ENCODE measurements at places on chromosomes 6 and 20.

DNA sequence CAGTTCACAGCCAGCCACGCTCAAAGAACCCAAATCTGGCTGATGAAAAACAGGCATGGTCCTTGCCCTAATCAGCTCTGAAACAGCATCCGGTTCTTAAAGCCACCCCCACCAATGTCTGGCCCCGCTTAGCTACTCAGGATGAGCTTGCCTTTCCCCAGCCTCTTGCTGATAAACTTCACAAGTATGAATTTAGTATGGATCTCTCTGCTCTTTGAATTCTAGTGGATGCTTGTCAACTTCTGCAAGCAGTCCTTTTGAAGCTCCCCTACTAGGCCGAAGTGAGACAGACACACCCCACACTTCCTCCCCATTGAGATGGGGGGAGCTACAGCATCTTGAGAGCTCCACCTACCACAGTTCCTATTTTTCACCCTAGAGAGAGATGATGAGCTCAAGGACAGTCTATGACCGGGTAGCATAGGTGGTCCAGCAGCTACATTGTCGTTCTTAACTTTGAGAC is 36.7 kb downstream of the EBF4 start:
- DNase-seq: no peak

- DNase-seq: no peak
Measured at GRCh38 chr6:63307581-63308246, 12.1 kb downstream of the LGSN start.

- DNase-seq: no peak
Measured at GRCh38 chr6:35729722-35730121, 7.1 kb upstream of the ARMC12 start.

DNA sequence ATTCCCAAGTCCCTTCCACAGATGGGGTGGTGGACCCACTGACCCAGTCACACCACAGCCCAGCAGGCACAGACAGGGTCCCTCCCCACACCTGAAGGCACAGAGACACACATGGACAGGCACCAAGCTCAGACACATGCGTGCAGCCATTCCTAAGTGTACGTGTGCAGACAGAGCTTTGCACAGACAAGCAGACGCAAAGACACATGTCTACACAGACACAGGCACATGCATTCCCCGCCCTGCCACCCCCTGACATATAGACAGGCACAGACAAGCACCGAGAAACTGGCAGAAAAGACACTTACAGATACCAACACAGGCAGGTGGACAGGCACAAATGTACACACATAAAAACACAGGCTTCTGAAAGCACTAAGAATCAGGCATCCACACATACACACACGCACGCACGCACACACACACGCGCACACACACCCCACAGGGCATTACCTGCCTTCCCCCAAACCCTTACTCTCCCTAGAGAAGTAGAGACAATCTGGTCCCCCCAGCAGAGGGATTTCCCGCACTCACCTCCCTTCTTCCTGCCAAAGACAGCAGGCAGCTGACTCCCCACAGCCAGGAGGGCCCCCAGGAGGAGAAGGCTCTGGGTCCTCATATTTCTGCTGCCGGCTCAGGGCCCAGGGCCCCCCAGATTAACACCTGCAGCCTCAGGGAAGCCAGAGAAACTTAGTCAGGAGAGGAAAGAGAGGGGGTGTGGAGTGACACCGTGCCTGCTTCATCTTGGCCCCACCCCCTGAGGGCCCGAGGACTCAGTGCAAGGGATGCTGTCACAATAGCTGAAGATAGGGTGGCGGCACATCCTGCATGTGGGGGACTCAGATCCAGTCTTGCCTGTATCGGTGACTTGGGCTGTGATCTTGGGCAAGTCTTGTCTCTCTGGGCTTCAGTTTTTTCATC is at the start of gene WFDC5:
Gene WFDC5 (minus strand): TSS at position 710 of the 921 bp plus-strand sequence. CDS start 91 bp downstream, at position 619.
- DNase-seq: no peak

GRCh38 chr6:139764498-139764986 is 390.1 kb upstream of the CITED2 start:
- no peak for DNase-seq

DNA sequence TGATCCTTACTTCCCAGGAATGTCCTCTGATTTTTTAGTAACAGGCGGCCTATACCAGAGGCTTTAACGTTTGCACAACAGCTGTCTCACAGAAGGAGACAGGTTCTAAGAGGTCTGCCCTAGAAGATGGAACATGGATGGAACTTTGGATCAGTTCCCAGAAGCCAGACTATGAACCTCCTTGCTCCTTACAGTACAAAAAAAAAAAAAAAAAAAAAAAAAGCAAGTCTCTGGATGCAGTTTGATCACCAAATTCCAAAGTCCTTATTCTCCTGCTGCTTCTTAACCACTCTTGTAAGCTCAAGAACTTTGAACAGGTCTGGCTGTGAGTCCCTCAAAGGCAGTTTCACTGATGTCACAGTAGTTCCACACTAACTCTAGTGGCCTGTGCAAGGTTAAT is 2.0 kb upstream of the TRMT11 start:
- DNase-seq: no peak

- no peak for DNase-seq
Measured at GRCh38 chr6:151081656-151082055, 158.1 kb upstream of the AKAP12 start.

GRCh38 chr6:138162111-138162954 is 594 bp downstream of the ARFGEF3 start:
- no peak for DNase-seq

DNA sequence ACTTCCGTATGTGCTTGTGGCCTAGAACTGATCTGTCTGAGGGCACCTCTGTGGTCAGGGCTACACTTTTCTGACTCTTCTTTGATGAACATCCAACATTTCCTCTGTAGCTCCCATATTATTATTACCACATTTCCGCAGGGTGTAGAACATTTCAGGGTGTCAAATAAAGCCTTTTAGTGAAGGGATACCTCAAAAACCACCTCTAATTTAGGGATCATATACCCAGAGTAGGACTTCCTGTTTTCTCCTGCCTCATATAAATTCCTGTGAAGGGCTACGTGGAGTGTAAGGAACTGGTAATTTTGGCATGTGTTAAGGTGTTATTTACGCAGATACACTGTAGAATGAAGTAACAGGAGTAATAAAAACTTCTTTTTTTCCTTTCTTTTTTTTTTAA is 5.5 kb upstream of the MUC22 start:
- no peak for DNase-seq

GRCh38 chr6:111850295-111850937 is 22.8 kb downstream of the FYN start:
- no peak for DNase-seq

DNA sequence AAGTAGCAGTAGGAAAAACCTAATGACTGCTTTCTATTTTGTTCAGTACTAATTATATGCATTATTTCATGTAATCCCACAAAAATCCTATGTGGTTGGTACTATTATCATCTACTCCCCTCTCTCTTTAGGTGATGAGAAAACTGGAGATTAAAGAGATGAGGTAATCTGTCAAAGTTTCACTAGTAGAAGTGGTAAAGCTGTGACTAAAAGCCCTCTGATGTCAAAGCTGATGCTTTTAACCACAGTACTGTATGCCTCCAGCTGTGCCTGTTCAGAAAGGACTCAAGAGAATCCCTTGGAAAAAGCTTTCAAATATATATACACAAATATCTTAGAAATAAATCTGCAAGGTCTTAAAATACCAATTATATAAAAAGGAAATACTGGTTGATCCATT is 38.0 kb downstream of the PHIP start:
- no peak for DNase-seq

- DNase-seq: no peak
Measured at GRCh38 chr6:110520209-110520965, 44.0 kb upstream of the SLC22A16 start.

- peak; percentile 29 for DNase-seq
Measured at GRCh38 chr20:46512943-46513844, at the start of gene ZNF334. TSS of gene ZNF334 (minus strand) at chr20:46513559. CDS start at chr20:46512102, 1,457 bp downstream.

DNA sequence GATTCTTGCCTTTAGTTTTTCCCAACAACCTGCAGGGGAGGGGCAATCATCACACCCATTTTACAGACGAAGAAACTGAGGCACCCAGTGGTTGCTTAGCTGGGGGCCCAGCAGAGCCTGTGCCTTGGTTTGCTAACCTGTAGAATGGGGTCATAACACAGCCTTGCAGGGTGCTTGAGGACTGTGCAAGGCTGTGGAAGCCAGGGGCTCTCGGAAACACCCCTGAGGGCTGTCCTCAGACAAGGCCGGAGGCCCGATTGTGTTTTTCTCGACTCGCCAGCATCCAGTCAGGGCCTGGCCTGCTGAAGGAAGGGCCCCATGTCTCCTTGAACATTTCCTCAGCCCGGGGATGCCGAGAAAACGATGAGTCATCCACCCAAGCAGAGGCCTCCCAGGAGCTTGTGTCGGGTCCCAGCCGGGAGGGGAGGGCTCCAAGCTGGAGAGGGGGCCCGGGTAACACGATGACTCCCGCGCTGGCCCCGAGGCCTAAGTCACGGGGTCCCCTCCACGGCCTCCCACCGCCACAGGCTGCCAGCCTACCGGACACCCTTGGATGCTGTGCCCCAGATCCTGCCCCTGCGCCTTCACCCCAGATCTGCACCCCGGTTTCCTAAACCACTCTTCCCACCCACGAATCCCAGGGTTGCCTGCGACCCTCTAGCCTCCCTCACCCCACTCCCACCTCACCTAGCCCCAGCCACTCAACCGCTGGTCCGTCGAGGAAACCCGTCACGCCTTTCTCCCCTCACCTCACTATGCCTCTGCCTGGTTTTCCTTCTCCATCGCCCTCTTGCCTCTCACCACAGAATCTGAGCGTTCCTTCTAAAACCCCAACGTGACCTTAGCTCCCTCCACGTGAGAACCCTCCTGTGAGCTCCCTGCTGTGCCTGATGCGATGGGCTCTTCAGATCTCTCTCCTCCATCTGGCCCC is 10.6 kb downstream of the NOL4L start:
- DNase-seq: no peak

- no peak for DNase-seq
Measured at GRCh38 chr20:6665621-6666355, 101.7 kb upstream of the BMP2 start.

GRCh38 chr6:129525055-129525454 is 184.9 kb downstream of the ARHGAP18 start:
- no peak for DNase-seq

- DNase-seq: peak; percentile 20
Measured at GRCh38 chr6:167350731-167351655, 26.1 kb downstream of the TTLL2 start.

GRCh38 chr20:8764344-8764962 is 304.4 kb upstream of the PLCB4 start:
- no peak for DNase-seq

DNA sequence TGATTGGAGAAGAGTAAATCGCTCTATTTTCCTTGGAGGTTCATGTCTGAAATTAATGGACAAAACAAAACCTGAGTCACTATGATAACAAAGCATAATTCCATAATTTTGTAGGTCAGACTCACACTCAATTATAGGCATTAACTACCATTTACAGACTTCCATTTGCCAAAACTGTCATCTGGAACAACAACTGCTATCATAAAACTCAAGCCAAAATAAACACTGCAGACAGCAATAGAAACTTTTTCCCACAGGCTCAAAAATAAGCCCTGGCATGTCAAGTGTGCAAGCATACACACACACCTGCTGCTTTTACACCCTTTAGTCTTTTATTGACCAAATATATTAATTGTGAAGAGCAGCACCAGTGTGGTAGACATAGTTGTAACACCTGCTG is 7.1 kb downstream of the MRPS10 start:
- DNase-seq: no peak

DNA sequence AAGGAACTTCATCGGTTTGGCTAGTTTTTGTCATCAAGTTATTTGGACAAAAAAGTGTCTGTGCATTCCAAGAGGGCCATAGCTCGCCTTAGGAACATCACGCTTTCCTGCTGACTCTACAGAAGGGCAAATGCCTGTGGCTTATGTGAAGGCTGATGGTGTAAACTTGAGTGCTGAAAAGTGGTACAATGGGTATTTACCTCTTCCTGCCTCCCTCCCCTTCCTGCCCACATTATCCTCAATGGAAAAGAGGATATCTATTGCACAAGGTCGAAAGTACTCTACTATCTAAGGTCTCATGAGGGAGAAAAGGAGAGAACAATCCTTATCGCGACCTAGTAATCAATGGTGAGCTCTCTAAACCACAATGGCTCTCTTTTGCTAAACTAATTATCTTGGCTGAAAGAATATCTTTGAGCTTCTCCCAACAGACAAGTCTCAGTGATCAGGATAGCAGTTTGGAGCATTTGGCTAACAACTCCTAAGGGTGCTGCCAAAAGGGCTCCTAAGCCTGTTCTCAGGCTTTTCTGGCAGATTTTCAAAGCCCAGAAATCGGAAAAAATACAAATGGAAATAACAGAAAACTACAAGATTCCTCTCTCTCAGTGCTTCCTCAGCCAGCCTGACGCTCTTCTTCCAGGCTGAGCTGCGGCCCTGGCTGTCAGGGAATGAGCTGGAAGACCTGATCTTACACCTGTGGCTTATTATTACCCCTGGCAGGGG is 42.6 kb upstream of the ENPP1 start:
- DNase-seq: no peak

- DNase-seq: no peak
Measured at GRCh38 chr6:93792746-93793145, 373.4 kb upstream of the EPHA7 start.

- no peak for DNase-seq
Measured at GRCh38 chr20:45406260-45407066, 1.6 kb upstream of the DBNDD2 start.

GRCh38 chr6:51910851-51911250 is 176.6 kb downstream of the PKHD1 start:
- DNase-seq: no peak

- DNase-seq: no peak
Measured at GRCh38 chr6:150202404-150202803, 59.6 kb downstream of the PPP1R14C start.

DNA sequence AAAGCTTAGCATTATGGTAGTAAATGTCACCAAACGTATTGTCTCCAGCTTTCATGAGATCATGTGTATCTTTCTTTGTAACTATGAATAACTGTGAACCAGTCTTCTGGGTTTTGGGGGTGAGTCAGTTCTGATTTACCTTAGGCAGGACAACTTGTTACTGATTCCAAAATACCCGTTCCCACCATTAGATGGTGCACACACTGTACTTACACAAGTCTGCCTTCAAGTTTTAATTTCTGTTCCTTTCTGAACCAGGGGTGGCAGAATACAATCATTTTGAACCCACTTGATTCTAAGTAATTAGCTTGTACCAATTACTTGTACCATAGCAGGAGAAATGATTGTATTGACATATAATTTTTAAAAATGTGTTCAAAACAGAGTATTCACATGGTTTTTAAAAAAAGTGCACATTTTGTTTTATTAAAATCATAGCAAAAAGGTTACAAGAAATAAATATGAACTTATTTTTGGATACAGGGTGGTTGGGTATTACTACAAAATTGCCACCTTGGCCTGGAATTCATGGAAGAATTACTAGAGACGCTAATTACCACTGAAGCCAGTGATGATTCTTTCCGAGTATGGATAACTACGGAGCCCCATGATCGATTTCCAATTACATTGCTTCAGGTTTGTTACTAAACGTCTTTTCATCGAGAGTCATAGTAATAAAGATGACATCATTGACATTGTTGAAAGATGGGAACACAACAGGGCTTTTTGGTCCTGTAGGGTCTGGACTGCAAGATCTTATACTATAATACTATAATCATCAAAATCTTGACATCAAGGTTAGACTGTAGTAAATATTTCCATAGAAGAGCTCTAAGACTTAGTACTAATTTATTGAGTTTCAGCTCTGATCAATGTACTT is 75.2 kb upstream of the GLP1R start:
- no peak for DNase-seq

All from cerebellar nuclear complex (tissue), 1 donor.